ENCODE measurements at places on chromosomes 3 and 15. TPM values are rescaled to one million over a fixed set of nuclear protein-coding genes. Genes with fewer than 3 reads are reported as not detected.

The GABRR3 gene
- not detected for total RNA-seq

The PTPN9 gene
- 22.3 TPM for total RNA-seq

The FBXO40 gene
- 0.18 TPM for total RNA-seq

The C3orf52 gene
- 8.6 TPM for total RNA-seq

The ZBBX gene
- not detected for total RNA-seq

DNA sequence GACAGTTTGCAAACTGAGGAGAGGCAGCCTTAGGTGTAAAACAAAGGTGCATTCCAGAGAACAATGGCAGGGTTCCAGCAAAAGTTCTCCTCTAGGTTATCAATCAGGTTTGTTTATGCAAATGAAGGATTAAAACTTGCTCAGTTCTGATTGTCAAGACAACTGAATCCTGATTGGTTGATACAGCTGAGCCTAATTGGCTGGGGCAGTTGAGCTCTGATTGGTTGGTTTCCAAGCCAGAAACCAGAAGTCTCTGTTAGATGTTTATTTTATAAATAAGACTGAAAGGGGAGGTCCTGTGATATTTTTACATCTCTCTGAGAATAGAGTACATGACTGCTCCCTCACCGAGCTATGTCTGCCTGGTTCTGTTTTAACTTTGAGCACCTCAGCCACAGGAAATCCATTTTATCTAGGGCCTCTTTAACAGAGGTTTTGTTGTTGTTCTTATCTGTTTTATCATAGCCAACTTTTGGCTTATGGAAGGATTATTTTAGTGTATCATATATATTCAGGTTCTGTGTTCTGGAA, 37.8 kb downstream of the PPM1L start:
- no peak for DNase-seq

- DNase-seq = no peak
These were observed 21.1 kb downstream of the CCDC32 start for GRCh38 chr15:40543631-40544294.

DNA sequence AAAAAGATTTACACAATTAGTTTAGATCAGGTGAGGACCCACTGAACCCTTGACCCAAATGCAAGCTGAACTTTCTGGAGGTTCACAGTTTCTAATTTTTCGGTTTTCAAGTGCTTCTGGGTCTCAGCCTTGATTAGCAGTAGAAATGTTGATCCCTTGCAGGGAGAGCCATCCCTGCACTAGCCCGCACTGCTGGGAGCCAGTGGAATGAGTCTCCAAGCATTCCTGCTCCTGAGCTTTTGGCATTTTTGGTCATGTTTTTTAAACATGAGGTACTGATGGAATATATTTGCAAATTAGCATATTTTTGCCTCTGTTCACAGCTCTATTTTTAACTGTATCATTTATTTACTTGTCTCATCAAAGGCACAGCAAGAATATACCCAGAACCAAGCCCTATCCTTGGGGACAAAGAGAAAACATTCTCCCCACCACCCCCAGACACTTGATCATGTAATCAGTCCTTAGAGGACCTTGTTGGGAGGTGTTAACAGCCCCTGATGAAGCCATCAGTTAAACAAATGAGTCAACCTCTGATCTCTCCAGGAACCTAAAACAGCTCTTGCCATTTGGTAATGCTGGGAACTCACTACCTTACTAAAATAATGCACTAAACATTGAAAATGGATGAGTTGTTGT, 119.0 kb upstream of the CTDSPL start:
- DNase-seq = no peak

GRCh38 chr3:9732080-9732739, 675 bp downstream of the BRPF1 start:
- DNase-seq = no peak

GRCh38 chr15:60421544-60421943, 23.8 kb upstream of the ANXA2 start:
- no peak for DNase-seq

GRCh38 chr15:40439461-40439959, 1.2 kb upstream of the BAHD1 start:
- DNase-seq = no peak

DNA sequence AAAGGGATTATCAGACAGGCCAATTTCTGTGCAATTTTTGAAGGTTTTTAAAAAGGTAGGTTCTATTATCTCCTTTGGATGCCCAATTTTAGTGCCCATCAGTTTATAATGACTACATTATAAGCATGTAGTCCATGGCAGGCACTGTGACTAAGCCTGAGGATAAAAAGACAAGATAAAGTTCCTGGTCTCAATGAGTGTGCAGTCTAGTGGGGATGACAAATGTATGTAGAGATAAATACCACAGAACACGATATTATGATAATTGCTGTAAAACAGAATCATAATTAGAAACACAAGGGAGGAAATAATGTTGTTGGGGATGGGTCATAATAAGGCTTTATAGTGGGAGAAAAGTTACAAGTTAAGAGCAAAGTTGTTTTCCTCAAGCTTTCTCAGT, 163.1 kb downstream of the ZNF385D start:
- no peak for DNase-seq

GRCh38 chr3:191631496-191631895, 170.5 kb downstream of the PYDC2 start:
- no peak for DNase-seq

DNA sequence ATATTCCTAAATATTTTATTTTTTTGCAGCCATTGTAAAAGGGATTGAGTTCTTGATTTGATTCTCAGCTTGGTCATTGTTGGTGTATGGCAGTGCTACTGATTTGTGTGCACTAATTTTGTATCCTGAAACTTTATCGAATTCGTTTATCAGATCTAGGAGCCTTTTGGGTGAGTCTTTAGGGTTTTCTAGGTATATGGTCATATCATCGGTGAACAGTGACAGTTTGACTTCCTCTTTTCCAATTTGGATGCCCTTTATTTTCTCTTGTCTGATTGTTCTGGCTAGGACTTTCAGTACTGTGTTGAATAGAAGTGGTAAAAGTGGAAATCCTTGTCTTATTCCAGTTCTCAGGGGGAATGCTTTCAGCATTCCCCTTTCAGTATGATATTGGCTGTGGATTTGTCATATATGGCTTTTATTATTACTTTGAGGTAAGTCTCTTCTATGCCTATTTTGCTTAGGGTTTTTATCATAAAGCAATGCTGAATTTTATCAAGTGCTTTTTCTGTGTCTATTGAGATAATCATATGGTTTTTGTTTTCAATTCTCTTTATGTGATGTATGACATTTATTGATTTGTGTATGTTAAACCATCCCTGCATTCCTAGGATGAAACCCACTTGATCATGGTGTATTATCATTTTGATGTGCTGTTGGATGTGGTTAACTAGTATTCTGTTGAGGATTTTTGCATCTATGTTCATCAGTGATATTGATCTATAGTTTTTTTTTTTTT, 11.4 kb upstream of the SLC9A9 start:
- no peak for DNase-seq

- no peak for DNase-seq
These were observed 49.5 kb upstream of the SEC13 start for GRCh38 chr3:10370429-10370828.

DNA sequence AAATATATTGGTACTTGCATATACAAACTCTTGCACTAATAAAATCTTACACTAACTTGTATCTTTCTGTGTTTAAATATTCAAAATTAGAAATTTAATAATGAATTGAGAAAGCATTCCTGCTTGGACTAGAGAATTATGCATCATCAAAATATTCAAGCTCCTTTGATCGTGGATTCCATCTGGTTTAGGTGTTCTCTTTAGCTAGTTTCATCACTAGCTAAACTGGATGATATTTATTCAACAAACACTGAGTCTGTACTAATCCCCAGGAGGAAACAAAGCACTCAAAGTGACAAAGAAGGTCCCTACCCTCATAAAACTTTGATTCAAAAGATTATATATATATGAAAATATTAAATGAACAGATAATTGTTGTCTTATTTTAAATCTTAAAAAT, 1360.9 kb upstream of the ALCAM start:
- no peak for DNase-seq

- DNase-seq = no peak
These were observed 19.3 kb upstream of the SLC12A8 start for GRCh38 chr3:125231895-125232294.

- DNase-seq = no peak
These were observed 54.1 kb upstream of the AKAP13 start for GRCh38 chr15:85326291-85326690.

- DNase-seq = no peak
These were observed 184.5 kb upstream of the ADAMTS9 start for GRCh38 chr3:64872345-64872744.

DNA sequence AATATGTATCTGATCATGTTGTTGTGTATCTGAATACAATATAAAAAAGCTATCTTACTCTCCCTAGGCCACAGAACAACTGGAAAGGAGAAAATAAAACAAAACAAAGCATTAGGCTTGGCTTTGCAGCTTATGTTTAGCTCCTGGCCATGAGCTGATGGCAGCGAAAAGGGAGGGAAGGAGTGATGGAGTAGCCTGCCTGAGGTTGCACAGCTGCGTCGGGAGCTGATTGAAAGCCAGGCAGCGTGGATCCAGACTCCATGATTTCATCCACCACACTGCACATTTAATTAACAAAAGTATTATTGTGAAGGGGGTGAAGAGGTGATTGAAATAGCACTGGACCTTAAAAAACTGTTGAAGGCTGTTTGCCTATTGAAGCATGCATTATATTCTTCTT, 212.2 kb downstream of the GABRG3 start:
- no peak for DNase-seq
